ENCODE measurements at places on chromosomes 3 and 15.
A peak's percentile ranks its signal among the peaks of the same experiment; 100 is the strongest.

DNA sequence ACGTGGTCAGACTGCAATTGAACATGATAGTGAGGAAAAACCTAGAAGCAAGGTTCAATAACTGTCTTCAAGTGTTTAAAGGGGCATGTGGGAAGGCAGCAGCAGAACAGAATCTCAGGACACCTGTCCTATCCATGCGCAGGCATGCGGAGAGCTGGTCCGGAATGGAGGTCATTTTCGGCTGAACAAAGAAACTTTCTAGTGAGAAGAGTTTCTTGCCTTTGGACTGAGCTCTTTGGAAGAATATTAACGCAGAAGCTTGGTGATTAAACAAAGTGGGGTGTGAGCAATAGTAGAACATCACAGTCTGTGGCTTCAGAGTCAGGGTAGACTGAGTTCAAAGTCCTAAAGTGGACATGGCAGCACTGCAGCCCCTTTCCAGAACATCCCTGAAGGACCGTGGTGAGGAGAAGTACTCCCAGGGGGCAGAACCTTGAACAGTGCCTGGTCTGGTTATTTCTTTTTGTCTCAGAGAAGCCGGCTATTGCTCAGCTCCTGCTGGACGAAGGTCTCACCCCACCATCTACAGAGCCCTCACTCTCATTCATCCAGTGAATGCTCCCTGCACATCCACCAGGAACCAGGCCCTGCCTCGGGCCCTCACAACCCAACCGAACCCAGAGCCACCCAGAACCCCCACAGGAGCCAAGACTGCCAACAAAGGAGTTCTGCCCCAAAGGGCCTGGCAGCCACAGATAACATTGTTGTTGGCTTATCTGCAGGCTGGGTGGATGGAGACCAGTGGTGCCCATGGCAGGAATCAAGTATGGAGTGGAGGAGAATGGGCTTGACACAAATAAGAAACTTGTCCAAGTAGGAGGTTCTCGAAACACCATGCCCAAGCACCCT, 2.8 kb upstream of the SSUH2 start:
- no peak for DNase-seq

GRCh38 chr15:78959360-78959759, 14.5 kb upstream of the CTSH start:
- DNase-seq = no peak

DNA sequence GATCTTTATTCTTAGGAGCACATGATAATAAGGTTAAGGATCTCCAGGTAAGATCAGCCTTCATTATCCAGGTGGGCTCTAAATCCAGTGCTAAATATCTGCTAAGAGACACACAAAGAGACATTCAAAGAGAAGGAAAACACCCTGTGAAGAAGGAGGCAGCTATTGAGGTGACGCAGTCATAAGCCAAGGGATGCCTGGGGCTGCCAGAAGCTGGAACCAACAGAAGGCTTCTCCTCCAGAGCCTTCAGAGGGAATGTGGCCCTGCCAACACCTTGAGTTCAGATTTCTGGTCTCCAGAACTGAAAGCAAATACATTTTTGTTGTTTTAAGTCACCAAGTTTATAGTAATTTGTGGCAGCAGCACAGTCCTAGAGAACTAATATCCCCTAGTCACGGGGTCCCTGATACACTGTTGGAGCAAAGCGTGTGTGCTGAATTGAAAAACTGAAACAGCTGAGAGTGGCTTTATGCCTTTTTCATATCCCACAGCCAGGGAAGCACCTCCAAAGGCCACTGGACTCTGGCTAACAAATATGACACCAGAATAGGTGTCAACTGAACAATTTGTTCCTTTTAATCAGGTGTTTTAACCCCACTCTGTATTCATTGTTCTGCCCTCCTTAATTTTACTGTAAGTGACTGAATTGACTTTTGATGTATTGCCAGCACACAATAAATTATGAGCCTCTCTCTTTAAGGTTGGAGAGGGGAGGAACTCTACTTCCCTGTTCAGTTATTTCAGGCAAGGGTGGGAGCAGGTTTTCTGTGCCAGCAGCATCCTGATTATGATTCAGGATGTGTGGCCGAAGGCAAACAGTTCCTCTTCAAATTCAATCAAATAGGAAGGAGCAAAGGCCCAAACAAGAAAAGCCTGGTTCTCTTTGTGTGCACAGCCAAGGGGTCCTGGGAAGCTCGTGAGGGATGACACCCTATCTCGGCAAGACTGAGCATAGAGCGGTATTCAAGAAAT, 151.8 kb upstream of the HES1 start:
- no peak for DNase-seq

GRCh38 chr3:69739204-69740102, at the start of gene MITF:
Gene MITF, plus strand, starts transcription at chr3:69739464. Its CDS starts 134 bp downstream, at chr3:69739598.
- peak; percentile 85 for DNase-seq

DNA sequence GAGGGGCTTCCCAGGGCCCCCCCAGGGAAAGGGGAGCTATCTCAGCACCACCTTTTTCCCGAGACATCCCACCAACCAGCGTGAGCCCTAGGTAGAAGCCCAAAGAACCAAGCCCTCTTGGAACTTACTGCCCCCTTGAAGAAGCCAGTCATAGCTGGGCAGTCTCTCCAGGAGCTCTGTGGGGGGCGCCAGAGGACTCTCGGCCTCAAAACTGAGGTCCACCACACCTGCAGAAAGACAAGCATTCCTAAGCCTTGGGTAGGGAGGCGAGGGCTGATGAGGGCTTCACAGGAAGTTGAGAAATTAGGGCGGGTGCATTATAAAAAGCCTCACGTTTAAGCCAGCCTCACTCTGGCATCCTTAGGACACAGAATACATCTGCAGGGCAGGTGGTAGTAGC, 9.0 kb downstream of the SSUH2 start:
- peak; percentile 16 for DNase-seq

DNA sequence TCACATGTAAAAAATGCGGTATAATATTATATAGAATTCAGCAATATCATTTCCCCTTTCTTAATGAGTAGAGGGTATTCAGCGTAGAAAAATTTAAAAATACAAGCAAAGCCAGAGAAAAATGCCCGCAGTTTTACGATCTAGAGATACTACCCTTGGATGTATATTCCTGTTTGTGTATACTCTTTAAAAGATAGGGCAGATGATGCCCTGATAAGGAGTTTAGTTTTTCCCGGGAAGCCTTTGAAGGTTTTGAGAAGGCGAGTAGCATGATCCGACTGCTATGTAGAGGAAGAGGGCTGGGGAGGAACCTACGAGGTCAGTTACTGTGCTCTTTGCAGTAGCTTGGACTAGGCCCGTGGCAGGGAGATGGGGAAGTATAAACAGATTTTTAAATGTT, 1.2 kb downstream of the YEATS2 start:
- no peak for DNase-seq

- no peak for DNase-seq
Observed at GRCh38 chr3:52636673-52637072, 49.0 kb downstream of the PBRM1 start.

GRCh38 chr3:79810581-79810980, 42.8 kb upstream of the ROBO1 start:
- DNase-seq = no peak

DNA sequence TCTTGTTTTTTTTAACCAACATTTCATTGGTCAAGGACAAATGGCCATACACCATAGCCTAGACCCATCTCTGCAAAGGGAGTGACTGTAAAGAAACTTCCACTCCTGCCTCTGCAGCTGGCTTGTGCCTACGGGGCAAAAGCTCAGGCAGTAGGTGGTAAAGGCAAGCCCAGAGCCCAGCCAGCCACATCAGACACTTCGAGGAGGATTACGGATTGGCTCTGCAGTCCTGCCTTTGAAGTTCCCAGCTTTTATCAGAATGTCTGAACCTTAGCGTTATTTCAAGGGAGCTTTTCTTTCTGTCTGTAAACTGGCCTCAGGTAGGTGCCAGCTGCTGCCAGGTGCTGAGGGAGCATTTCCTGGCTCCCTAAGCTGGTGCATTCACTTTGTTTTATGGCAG, 15.6 kb downstream of the ZNF710 start:
- no peak for DNase-seq

DNA sequence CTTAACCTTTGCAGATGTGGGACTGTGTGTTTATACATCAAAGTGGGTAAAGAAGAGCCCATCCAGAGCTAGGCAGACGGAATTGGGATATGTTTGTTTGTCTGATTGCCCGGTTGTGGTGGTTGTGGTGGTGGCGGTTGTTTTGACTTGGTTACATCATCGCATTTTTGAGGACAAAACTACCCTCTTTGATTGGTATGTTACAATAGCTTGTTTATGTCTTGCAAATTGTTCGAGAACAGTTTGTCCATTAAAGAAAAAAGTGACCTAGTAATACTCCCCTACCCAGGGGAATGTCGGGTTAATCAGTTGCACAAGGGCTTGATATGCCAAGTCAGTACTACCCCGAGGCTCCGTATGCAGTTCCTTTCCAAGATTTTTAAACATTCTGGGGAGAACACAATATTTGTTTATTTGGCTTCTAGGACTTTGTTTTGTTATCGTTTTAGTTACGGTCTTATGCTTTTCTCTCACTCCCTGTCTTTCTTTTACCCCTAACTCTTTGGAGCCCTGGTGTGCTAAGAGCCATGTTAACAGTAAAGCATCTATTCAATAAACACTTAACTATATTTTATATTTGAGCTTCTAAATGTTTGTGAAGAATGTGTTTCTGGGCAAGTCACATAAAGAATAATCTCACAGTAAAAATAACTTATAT, 315.4 kb downstream of the LPP start:
- no peak for DNase-seq

DNA sequence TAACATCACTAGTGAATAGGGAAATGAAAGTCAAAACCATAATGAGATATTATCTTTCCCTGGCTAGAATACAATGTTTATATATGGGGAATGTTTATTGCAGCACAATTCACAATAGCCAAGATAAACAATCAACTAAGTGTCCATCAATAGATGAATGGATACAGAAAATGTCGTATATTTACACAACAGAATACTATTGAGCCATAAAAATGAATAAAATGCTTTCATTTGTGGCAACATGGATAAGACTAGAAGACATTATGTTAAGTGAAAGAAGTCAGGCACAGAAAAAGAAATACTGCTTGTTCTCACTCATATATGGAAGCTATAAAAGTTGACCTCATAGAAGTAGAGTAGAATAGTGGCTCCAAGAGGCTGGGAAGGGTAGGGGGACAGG, 65.2 kb downstream of the SLC9C1 start:
- no peak for DNase-seq

DNA sequence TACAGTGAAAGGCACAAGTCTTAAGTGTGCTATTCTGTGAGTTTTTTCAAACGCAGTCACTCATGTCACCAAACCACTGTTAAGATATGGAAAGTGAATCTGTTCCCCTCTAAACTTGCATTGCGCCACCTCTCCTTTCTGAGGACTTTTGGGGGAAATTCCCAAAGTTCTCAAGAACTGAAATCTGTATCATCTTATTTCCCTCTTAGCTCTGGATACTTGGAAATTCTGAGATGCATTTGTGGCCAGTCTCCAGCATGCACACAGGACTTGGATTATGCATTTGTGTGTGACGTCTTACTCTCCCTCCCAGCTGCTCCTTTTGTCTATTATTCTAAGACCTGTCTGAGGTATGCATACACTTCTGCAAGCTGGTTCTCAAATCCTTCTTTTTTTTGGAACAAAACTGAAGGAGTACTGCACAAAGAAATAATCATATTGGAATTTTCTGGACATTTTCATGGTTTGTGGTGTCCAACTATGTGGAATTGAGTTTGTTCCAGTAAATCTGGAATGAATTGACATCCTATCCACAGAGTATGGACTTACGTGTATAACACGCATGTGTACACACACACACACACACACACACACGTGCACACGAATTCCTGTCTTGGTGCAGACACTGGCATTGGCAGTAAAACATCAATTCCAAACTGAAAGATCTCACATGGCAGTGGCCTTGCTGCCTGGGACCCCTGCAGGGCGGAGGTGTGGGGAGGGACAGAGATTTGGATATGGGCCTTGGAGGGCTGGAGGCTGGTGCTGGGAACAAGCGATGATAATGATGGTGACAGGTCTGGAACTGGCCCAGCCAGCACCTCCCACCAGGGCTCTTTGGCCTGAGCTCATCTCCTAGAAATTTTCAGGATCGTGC, 8.2 kb upstream of the LCTL start:
- DNase-seq = no peak

DNA sequence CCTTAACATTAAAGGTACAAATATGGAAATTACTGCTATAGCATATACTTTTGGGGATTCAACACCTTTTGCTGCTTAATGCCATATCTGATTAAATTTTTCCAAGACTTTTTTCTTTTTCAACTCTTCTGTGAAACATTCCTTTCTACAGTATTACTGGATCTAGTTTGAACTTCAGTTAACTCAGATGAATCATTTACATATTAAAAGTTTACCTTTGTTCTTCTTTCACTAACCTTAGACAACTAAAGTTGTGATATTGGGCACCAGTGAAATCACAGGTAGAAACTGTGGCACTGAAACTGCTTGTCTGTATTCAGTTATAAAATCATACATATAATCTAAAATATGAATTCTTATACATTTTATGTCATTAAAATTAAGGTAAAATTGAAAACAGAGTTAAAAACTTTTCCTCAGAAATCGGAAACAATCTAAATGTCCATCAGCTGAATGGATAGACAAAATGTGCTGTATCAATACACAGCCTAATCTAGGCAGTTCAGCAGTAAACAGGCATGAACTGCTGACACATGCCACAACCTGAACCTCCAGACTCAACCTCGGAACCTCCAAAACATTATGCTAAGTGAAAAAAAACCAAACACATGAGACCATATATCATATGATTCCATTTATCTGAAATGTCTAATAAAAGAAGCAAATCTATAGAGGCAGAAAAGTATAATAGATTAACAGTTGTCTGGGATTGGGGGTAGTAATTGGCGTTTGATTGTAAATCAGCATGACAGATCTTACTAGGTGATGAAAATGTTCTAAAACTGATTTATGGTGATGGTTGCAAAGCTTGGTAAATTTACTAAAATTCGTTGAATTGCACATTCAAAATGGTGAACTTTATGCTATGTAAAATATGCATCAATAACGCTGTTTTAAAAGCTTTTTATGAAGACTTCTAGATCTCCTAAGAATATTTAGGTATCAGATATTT, 50.0 kb downstream of the PPARG start:
- no peak for DNase-seq
